ENCODE measurements at places on chromosomes 2 and 18.

GRCh38 chr2:226037526-226037925 is 638.0 kb downstream of the NYAP2 start:
- DNase-seq: no peak

DNA sequence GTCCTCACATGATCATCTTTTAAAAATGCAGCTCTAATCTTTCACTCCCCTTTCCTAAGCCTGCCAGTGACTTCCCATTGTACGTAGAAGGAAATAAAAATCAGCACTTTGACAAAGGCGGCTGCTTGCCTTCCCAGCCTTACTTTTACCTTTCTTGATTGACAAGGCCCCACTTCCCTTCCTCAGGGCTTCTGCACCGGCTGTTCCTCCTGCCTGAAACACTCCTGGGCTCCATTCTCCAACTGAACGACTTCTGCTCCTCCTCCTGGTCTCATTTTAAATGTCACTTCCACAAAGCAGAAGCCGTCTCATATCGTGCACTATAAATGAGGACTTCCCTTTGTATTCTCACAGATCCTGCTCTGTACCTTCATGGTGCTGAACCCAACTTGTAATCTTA is 56.1 kb downstream of the OSBPL6 start:
- no peak for DNase-seq

- no peak for DNase-seq
These were observed 459.8 kb downstream of the METTL4 start for GRCh38 chr18:2111456-2111855.

DNA sequence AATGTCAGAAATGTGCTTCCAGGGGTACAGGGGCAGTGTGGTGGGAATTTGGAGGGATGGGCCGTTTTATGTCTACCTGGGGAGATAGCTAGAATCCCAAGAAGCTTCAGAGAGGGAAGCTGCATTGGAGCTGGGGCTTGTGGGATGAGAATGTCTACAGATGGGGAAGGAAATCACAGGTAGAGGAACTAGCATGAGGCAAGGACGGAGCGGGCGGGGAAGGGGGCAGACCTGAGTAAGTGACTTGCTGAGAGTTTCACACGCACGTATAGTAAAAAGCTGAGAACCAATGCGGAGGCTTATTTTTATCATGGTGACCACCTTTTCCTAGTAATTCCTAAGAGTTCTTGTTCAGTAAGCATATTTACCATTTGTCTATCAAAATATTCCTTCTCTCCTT is 6.3 kb downstream of the C2orf80 start:
- DNase-seq: no peak

GRCh38 chr2:239401881-239402233 is 1.0 kb upstream of the HDAC4 start:
- DNase-seq: no peak

- DNase-seq: no peak
These were observed 49.2 kb downstream of the PIKFYVE start for GRCh38 chr2:208315081-208315788.

- no peak for DNase-seq
These were observed 108.5 kb downstream of the SOCS6 start for GRCh38 chr18:70397259-70397925.

GRCh38 chr18:8882632-8883408 is 177.5 kb downstream of the MTCL1 start:
- DNase-seq: no peak

GRCh38 chr2:241844831-241845578 is 13.7 kb downstream of the PDCD1 start:
- DNase-seq: no peak

GRCh38 chr2:230537531-230537976 is 121.6 kb downstream of the SP100 start:
- no peak for DNase-seq

- DNase-seq: no peak
These were observed 254.2 kb downstream of the CDH2 start for GRCh38 chr18:27922780-27923179.

DNA sequence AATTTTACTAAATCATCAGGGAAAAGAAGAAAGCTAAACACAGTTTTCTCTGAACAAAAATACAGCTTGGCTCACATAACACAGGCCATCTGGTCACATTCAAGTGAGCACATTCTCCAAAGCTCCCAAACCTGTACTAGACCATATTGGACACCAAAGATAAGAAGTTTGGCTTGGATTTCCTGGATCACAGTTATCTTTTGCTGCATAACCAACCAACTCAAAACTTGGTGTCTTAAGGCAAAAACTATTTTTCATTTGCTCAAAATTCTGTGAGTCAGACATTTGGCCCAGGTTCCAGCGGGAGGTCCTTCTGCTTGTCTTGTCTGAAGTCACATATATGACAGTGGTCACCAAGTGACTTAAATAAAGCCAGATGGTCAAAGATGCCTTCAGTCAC is 83.2 kb downstream of the GYPC start:
- no peak for DNase-seq

GRCh38 chr2:108367561-108368175 is 10.1 kb upstream of the SULT1C4 start:
- DNase-seq: no peak

- DNase-seq: peak; percentile 49
These were observed 34.9 kb downstream of the C18orf54 start for GRCh38 chr18:54392543-54393023.

- DNase-seq: no peak
These were observed 101.0 kb downstream of the HRH4 start for GRCh38 chr18:24561369-24561965.

GRCh38 chr2:181185421-181185820 is 205.0 kb downstream of the UBE2E3 start:
- no peak for DNase-seq

- no peak for DNase-seq
These were observed 497.2 kb downstream of the THSD7B start for GRCh38 chr2:137262594-137262993.

GRCh38 chr2:97354576-97354975 is 235.1 kb downstream of the ANKRD36B start:
- DNase-seq: no peak

- DNase-seq: no peak
These were observed 48.5 kb downstream of the SERPINB7 start for GRCh38 chr18:63823516-63824219.

- no peak for DNase-seq
These were observed 38.8 kb downstream of the RRM2 start for GRCh38 chr2:10161206-10161931.

DNA sequence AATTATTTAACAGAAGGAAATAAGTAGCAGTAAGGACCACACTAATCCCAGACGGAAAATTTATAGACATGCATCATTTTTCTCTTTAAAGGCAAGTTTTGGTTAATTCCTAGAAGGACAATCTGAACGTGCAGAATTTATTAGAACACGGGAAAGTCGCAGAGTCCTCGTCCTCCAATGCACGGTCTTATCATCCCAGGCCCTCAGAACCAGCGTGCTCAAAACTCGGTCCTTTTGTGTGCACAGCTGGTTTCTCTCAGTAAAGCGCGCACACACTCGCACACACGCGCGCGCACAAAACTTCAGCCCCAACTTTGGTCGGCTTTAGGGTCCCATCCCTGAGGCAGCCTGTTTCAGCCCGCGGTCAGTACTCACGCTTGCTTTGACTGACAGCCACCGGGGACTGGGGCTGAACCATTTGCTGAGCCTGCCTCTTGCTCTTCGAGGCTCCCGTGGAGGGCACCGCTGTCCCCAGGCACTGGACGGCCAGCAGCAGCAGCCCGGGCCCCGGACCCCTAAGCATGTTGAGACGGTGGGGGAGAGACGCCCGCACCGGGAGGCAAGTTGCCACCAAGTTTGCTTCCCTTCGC is 493 bp downstream of the FN1 start:
- DNase-seq: peak; percentile 54

GRCh38 chr2:239293775-239294430 is 106.9 kb downstream of the HDAC4 start:
- no peak for DNase-seq

- no peak for DNase-seq
These were observed 1.4 kb downstream of the DES start for GRCh38 chr2:219419331-219420197.

- DNase-seq: no peak
These were observed 100.1 kb upstream of the KLF7 start for GRCh38 chr2:207265869-207266268.

- DNase-seq: no peak
These were observed 5.0 kb downstream of the SPIRE1 start for GRCh38 chr18:12652861-12653401.

DNA sequence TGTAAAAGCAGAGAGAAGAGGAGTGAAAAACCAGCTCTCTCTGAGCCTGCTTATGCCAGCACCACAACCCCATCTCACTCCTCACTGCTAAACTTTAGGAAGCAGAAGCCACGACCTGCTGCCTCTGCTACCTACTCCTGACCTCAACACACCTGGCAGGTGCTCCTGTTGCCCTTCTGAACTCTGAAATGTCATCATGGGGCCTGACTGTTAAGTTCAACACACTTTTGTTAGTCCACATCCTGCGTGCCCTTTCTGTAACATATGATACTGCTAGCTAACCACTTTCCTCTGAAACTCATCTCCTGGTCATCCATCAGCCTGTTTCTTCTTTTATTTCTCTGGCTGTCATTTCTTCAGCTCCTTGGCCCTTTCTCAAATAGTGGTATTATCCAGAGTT is 118.1 kb downstream of the EPB41L3 start:
- no peak for DNase-seq

DNA sequence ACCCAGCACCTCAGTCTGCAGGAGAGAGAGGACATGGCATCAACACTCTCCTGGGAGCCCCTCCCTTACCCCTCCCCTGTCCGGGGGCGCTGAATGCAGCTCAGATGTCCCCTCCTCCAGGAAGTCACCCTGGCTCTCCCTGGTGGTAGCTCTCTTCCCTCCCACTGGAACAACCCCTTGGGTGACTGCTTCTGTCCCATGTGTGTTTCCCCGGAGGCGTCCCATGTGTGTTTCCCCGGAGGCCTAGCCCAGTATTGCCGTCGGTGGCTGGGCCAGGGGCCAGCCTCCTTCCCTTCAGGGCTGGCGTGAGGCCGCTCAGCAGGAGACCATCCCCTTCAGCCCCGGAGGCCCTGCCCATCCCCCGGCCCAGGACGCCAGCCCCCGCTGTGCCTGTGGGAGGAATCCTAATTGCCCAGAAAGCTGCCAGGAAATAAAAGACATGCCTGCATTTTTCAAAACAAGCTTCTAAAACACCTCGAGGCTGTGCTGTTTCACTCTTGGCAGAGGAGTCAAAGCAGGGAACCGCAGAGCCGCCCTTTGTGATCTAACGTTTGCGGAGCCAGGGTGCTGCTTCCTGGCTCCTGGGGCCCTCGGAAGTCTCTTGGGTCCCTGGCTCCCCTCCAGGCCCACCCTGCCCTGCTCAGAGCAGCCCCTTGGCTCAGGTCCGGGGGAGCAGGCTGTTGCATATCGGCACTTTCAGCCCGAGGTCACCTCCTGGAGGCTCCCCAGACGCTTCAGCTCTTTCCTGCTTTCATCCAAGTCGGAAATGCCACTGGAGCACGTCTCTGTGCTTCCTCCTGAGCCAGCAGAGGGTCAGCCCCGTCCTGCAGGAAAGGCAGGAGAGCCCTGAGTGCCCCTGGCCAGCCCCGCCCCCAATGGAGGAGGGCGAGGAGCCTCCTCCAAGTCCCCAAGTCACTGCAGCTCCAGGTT is 11.4 kb downstream of the SNED1 start:
- no peak for DNase-seq

DNA sequence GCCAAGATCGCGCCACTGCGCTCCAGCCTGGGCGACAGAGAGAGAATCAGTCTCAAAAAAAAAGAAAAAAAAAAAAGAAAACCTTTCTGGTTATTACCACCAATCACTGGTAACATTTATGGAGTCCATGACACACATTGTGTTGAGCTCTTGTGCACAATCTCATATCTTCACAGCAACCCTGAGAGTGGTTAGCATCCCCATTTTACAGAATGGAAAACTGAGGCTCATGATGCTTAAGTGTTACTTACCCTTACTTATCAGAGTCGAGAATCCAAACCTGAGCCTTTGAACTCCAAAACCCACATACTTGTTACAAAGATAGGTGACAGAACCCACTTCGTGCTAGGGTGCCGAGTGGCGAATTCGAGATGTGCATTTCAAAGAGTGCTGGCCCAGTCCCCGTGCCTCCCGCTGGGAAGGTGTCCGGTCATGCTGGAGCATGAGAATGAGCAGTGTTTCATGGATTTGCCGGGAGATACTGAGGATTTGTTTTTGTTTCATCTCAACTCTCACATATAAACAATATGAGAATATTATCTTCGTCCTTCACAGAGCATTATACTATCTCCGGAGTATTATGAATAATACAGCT is 50.9 kb downstream of the CYP27C1 start:
- no peak for DNase-seq

DNA sequence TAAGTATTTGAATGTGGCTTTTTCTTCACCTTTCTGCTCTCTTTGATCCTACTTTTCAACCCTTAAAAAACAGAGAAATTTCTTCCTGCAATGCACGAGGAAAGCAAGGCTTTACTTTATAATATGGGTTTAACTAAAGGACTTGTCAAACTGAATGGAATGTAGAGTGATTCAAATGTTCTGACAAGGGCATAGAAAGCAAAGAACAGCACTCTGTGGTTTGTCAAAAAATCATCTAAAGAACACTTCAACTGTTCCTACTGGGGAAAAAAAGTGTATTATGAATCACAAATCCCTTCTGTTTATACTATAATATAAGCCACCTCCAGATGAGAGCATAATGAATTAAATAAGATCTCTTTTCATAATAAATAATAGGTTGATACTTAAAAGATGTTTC is 45.0 kb upstream of the RIT2 start:
- DNase-seq: no peak

DNA sequence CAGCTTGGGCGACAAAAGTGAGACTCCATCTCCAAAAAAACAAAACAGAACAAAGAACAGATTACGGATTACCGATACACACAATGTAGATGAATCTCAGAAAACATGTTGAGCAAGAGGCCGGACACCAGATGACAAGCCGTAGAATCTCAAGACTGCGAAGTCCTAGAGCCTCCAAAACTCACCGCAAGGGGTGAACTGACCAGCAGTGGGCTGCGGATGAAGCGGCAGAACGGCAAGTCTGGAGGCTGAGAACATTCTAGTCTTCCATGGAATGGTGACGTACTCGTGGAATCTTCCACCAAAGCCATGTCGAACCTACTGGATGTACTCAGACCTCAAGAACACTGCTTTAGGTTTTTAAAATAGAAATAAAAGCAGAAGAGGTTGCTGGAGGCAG is 198.8 kb downstream of the NDUFA10 start:
- DNase-seq: no peak

GRCh38 chr2:105780606-105781005 is 35.9 kb downstream of the NCK2 start:
- no peak for DNase-seq

DNA sequence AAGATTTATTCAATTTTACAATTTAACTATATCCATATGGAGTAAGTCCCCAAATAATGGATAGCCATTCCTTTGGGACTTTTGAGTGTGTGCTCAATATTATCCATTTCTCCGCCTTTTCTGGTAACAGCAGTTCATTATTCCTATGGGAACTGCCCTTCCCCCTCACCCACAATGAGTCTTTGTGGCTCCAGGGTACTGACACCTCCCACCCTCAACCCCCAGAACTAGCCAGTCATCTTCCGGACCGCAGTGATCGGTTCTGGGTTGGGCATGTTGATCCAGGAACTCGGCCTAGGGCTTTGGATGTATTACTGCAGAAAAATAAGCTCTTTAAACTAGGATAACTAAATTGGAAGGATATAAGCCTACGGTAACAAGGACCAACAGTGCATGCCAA is 45.4 kb upstream of the CCDC150 start:
- no peak for DNase-seq
